ENCODE measurements at places on chromosomes 2 and 18.

- DNase-seq, result no peak
Observed at GRCh38 chr18:12766986-12767433, 64.2 kb downstream of the PSMG2 start.

- no peak for DNase-seq
Observed at GRCh38 chr2:72998724-72999123, 72.8 kb downstream of the SFXN5 start.

GRCh38 chr2:142930835-142931398, 53.5 kb downstream of the KYNU start:
- no peak for DNase-seq

GRCh38 chr18:10558243-10558966, 32.6 kb downstream of the NAPG start:
- no peak for DNase-seq

Measured in skeletal muscle cell (primary cell).